ENCODE measurements at places on chromosomes 2 and 18. TPM values are rescaled to one million over a fixed set of nuclear protein-coding genes. Genes with fewer than 3 reads are reported as not detected.

DNA sequence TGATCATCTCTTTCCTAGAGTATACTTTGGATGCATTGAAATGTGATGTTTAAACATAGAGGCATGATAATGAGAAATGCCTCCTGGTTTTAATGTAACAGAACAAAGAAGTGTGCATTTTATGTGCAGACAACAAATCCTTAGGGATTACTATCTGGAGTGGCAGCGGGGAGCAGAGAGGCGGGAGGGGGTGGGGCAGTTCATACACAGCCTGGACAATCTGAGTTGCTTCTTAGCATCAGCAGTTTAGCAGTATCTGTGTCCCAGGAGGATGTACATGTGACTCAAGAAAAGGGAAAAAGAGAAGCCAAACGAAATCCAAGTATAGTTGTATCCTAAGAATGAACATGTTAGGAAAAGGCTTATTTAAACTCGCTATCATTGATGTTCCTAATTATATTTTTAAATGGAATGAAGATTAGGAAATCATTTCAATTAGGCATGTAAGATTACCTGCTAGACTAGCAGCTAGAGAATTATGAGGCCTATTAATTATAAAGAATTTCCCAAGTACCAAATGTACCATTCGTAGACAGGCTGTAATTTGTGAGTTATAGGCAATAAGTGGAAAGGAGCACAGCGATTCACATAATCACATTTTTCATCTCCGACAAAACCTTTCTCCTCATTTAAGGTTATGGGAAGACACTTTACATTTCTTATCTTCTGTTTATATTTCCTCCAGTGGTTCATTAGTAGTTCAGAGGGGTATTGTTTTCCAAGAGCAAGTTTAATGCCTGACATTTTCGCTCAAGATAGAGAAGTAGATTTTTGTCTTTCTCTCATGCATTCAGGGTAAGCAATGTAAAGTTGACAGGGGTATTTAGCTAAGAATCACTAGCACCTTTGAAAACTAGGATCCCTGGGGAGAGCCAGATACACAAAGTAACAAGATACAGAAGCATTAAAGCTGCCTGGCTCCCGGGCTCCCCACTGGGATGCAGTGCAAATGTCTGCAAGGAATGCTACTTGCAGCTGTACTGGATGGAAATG is 141.3 kb upstream of the NOSTRIN start:
- no peak overlapping the region for H3K27ac ChIP-seq
- DNase-seq = no peak
- no peak overlapping the region for H3K4me3 ChIP-seq
- peaks cover 16% of the 10 kb centered on the region for H3K4me1 ChIP-seq
- no peaks in the 10 kb centered on the region for H3K27me3 ChIP-seq
- no peaks in the 10 kb centered on the region for H3K36me3 ChIP-seq

DNA sequence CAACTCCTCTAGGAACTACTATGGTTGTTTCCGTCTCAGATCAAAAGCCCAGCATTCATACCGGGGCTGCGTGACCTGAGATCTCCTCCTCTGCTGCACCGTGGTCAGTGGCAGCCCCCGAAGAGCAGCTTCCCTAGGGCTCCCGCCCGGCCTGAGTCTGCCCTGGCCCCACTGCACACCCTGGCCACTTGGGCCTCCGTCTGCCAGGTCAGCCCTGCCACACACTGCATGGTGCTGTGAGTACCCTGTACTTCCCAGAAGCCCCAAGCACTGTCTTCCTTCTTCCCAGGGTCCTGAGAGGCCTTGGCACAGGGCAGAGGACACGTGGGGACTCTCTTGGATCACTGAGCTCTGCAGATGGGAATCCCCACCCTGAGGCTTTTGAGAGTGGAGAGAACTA is 81.5 kb upstream of the GPC1 start:
- H3K27me3 ChIP-seq = no peaks in the 10 kb centered on the region
- no peak overlapping the region for H3K27ac ChIP-seq
- peak; percentile 29 for DNase-seq
- no peak overlapping the region for H3K4me3 ChIP-seq

- H3K36me3 ChIP-seq = no peaks in the 10 kb centered on the region
- DNase-seq = no peak
- peak overlapping the region; percentile 7 for H3K27ac ChIP-seq
- no peak overlapping the region for H3K4me3 ChIP-seq
- H3K27me3 ChIP-seq = no peaks in the 10 kb centered on the region
- H3K4me1 ChIP-seq = peaks cover 19% of the 10 kb centered on the region
These were observed 874.9 kb downstream of the RNF144A start for GRCh38 chr2:7792031-7792651.

Gene SMARCAL1
- 21.3 TPM for total RNA-seq

Gene MCEE
- 8.1 TPM for total RNA-seq

DNA sequence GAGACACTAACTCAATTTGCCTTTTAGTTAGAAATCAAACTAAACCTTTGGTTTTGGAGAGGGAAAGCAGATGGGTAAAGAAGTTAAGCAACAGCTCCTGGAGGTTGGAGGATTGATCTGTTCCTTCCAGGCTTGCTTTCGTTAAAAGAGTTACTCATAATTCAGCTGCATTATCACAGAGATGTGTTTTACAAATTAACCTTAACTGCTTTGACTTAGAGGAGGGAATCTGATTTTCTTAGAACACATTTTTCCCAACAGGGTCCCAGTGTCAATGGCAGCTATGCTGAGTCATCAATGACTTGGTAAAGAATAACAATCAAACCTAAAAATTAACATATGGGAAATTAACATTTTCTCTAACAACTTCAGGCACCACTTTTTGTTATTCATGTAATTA is 113.4 kb downstream of the COPS8 start:
- H3K4me3 ChIP-seq = no peak overlapping the region
- no peaks in the 10 kb centered on the region for H3K27me3 ChIP-seq
- peak; percentile 8 for DNase-seq

GRCh38 chr18:73503326-73503725 is 635.5 kb upstream of the NETO1 start:
- H3K4me3 ChIP-seq = no peak overlapping the region
- no peak overlapping the region for H3K27ac ChIP-seq
- H3K27me3 ChIP-seq = no peaks in the 10 kb centered on the region

DNA sequence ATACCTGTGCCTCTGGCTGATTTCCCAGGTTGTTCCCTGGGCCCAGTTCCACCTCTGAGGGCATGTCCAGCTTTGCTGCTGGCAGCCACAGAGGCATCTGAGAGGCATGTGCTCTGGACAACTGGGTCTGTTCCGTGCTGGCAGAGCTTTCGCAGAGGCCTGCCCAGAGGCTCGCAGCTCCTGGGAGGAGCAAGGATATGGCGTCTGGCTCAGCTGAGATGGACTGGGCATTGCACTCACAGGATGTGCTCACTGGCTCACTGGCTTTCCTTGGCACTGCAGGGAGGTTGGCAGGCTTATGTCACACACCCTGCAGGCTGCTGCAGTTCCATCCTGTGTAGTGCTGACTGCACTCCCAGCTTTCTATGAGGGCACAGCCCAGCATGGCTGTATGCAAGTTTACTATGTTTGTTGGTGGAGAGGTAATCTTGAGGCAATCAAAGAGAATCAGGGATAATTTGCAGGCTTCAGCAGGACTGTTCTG is 172.3 kb downstream of the PRKCE start:
- peak overlapping the region; percentile 83 for H3K27ac ChIP-seq
- no peaks in the 10 kb centered on the region for H3K27me3 ChIP-seq

DNA sequence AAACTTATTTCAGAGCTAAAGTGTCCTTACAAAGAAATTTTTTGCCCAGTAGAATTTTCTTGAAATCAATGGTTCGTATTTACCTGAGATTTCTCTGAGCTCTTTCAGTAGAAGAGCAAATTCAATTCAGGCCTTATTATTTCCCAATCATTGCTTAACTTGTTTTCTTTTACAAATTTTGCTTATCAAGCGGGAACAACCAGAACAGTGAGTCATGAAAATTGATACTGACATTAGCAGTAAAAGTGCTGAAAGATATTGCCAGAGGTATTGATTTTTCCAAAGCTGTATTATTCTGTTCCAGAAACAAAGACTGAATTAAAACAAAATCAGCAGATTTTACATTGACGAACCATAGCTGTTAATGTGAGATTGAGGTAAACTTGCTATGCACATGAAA is 10.1 kb upstream of the RIOK3 start:
- no peaks in the 10 kb centered on the region for H3K27me3 ChIP-seq
- H3K4me3 ChIP-seq = no peak overlapping the region
- no peak for DNase-seq
- H3K27ac ChIP-seq = no peak overlapping the region

Gene AQP12A
- total RNA-seq = not detected

Gene IL1F10
- total RNA-seq = not detected

Gene GALR1
- 0.33 TPM for total RNA-seq

GRCh38 chr18:48867978-48868377 is 82.8 kb downstream of the SMAD7 start:
- H3K4me3 ChIP-seq = no peak overlapping the region
- H3K4me1 ChIP-seq = peaks cover 13% of the 10 kb centered on the region
- no peak for DNase-seq

Gene ERMN
- total RNA-seq = 0.27 TPM

- peak overlapping the region; percentile 33 for H3K4me3 ChIP-seq
- H3K36me3 ChIP-seq = no peaks in the 10 kb centered on the region
- peak; percentile 88 for DNase-seq
- peaks cover 18% of the 10 kb centered on the region for H3K4me1 ChIP-seq
These were observed 163.4 kb downstream of the LDLRAD4 start for GRCh38 chr18:13381944-13382365.

Gene HOXD9
- 10.6 TPM for total RNA-seq

Gene SLC38A11
- 4.3 TPM for total RNA-seq

DNA sequence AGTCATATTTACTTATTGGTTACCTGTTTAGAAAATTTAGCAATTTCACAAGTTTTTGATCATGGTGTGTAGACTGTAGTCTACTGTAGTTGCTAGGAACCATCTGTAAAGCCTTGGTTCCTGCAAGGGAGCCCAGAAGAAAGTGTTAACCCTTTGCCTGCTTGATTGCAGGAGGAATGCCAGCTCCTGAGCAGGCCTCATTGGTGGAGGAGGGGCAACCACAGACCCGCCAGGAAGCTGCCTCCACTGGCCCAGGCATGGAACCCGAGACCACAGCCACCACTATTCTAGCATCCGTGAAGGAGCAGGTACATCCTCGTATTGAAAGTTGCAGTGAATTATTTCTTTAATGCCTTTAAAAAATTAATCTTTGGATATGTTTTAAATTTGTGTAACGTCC is 76.3 kb downstream of the PKP4 start:
- no peak for DNase-seq
- no peaks in the 10 kb centered on the region for H3K27me3 ChIP-seq
- H3K4me3 ChIP-seq = no peak overlapping the region
- H3K4me1 ChIP-seq = no peaks in the 10 kb centered on the region

Gene SOWAHC
- total RNA-seq = 25.8 TPM

Gene REG3G
- total RNA-seq = not detected

- no peaks in the 10 kb centered on the region for H3K36me3 ChIP-seq
- no peak overlapping the region for H3K4me3 ChIP-seq
- no peaks in the 10 kb centered on the region for H3K27me3 ChIP-seq
- H3K4me1 ChIP-seq = peaks cover 6% of the 10 kb centered on the region
These were observed 21.5 kb upstream of the CYP1B1 start for GRCh38 chr2:38097258-38097987.

DNA sequence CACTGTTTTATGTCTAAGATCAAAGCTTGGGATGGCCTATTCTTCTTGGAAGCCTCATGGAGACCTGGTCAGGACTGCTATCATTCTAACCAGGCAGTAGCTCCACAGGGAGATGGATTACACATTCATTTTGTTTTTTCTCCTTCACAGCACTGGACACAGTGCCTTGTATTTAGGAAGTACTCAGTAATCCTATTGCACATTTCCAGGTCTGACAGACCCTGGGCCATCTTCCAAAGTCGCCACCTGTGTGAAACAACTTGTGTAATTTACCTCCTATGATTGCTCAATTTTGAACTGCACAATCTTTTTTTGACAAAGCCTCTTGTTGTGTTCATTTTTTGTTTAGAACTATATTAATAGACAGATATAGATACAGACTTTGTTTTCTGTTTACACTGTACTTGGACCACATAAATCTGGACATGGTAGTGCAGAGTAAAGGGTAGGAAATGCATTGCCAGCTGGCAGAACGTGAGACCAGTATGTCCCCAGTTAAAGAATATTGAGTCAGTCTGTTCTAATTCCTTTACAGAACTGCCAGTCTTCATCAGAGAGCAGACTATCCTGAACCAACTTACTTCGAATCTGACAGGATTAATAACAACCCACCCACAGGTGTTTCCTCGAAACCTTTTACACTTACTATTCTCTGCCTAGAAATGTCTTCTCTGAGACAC is 277.8 kb upstream of the CYRIA start:
- H3K27ac ChIP-seq = no peak overlapping the region
- H3K4me1 ChIP-seq = no peaks in the 10 kb centered on the region
- H3K4me3 ChIP-seq = no peak overlapping the region

DNA sequence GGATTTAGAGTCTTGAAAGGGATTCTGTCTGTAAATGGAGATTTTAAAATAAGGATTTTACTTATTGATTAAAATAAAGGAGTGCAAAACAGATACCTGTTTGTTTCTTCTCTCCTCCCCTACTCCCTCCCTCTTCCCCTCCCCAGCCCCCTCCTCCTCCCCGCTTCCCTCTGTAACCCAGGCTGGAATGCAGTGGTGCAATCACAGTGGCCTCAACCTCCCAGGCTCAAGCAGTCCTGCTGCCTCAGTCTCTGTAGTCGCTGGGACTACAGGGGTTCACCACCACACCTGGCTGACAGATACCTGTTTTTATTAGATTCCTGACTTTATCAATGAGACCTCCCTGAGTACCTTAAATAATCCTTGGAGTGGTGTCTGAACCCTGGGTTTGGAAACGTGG is 57.1 kb downstream of the OXER1 start:
- H3K4me3 ChIP-seq = no peak overlapping the region
- H3K27me3 ChIP-seq = no peaks in the 10 kb centered on the region
- no peaks in the 10 kb centered on the region for H3K36me3 ChIP-seq
- no peak overlapping the region for H3K27ac ChIP-seq

Gene PPP4R1
- total RNA-seq = 162 TPM

GRCh38 chr2:174106736-174107135 is 141.6 kb upstream of the SP3 start:
- peaks cover 4% of the 10 kb centered on the region for H3K36me3 ChIP-seq
- H3K27me3 ChIP-seq = no peaks in the 10 kb centered on the region
- H3K4me1 ChIP-seq = no peaks in the 10 kb centered on the region
- DNase-seq = no peak

Gene DUSP19
- total RNA-seq = 6.9 TPM

DNA sequence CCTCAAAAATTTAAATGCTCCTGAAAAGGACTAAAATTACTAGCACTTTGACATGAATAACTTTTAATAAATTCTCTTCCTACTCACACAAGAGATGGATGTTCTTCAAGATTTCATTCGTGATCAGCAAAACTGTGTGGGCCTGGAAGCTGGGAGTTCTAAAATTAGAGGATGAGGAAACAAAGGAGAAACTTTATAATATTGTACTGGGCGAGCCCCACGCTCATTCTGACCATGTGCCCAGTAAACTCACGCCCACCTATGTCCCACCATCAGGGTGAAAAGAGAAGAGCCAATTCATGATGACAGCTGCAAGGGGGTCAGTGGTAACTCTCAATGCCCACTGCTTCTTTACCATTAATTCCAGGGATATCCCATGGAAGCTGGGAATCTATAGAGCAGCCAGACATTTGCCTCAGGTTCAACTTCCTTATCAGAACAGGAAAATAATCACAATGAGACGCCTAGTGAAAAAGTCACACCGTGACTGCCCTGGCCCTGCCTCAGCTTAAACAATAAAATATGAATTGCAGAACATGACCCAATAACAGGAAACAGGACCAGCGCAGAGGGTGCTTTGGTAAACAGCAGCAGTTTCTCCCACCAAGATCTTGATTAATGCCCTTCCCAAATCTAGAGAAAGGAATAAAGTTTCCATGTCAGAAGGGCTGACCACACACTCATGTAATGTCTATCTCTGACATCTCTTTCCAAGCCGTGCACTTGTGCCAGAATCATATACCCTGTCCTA is 438.6 kb downstream of the TXNL1 start:
- H3K27me3 ChIP-seq = no peaks in the 10 kb centered on the region
- no peak for DNase-seq
- H3K27ac ChIP-seq = no peak overlapping the region
- no peak overlapping the region for H3K4me3 ChIP-seq
- no peaks in the 10 kb centered on the region for H3K36me3 ChIP-seq
- H3K4me1 ChIP-seq = no peaks in the 10 kb centered on the region
